CD4-positive, alpha-beta memory T cell (primary cell): ENCODE measurements at places on chromosomes 7 and 10. TPM values are rescaled to one million over a fixed set of nuclear protein-coding genes. Genes with fewer than 3 reads are reported as not detected.

The CPA4 gene
- not detected for total RNA-seq

The SPAM1 gene
- total RNA-seq, result not detected

DNA sequence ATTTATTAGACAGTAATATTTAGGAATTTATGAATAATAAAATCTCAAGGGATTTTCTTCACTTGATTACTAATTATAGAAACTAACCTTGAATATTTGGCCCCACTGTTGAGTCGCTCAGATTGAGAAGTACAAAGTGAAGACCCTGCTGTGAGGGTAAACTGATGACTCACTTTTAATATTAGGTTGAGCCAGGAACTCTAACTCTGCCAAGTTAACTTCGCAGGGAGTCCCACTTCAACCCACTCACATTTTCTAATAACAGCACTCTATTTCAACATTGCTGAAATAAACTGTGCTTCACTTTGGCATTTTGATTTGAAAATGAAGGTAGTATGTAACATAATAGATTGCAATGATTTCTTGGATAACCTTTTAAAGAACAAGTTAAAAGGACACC lies 200.7 kb downstream of the POLR1F start:
- DNase-seq, result no peak
- H3K27ac ChIP-seq, result no peak overlapping the region
- no peak overlapping the region for H3K4me3 ChIP-seq
- H3K27me3 ChIP-seq, result no peaks in the 10 kb centered on the region

The IRF5 gene
- 7.2 TPM for total RNA-seq

DNA sequence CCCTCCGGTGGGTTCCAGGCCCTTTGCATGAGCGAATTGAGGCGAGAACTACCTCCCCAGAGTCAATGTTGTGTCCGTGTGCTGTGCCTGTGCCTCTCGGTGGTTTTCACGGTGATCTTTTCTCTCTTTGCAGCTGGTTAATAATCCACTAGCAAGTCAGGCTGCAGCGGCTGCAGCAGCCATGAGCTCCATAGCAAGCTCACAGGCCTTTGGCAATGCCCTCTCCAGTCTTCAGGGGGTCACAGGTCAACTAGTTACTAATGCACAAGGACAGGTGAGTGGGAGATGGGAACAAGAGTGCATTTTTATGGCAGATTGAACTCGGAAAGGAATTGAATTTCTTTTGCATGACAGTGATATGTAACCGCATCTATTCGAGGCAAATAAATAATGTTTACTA lies 159.7 kb upstream of the YAE1 start:
- H3K4me3 ChIP-seq, result no peak overlapping the region
- no peaks in the 10 kb centered on the region for H3K36me3 ChIP-seq
- H3K27me3 ChIP-seq, result no peaks in the 10 kb centered on the region

DNA sequence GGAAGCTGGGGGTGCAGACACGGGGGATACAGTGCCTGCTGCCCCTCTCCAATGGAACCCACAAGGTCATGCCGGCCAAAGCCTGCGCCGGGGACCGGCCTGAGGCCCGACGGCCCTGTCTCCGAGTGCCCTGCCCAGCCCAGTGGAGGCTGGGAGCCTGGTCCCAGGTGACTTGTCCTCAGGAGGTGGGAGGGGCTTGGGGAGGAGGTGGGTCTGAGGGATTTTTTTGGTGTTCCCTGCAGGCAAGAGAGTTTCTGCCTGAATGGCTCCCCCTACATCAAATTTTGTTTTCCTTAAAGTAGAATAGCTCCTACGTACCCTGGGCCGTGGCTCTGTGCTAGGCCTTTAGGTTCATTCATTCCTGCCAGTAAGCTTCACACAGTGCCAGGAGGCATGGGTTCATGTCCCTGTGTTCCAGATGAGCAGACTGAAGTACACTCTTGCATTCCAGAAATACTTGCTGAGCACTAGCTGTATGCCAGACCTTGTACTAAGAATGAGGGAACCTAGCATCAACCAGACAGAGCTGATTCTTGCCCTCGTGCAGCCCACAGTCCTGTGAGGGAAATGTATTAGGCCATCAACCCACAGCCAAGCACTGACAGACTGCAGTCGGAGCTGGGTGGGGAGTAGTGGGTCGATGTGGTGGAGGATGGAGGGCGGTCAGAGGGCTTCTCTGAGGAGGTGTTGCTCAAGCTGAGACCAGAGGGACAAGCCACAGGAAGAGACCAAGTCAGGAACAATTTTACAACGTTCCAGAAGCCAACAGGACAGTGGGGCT lies 31.1 kb downstream of the TBATA start:
- no peaks in the 10 kb centered on the region for H3K36me3 ChIP-seq
- no peak overlapping the region for H3K27ac ChIP-seq
- no peak for DNase-seq
- H3K4me1 ChIP-seq, result no peaks in the 10 kb centered on the region
- H3K4me3 ChIP-seq, result no peak overlapping the region
- H3K27me3 ChIP-seq, result no peaks in the 10 kb centered on the region

DNA sequence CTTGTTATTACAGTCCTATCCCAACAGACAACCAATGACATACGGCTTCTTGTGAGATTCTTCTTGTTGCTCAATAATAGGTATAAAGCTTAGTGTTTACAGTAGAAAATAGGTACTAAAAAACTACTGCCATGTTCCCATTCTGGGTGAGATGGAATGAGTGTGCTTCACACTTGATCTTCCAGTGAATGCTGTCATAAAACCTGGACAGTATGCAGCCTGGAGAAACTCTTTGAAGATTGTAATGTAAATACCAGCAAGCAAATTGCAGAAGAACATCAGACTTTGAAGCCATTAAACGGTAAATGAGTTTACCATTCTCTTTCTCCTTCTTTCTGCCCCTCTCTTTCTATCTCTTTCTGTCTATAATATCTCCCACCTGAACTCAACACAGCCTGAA lies 663.7 kb upstream of the COBL start:
- H3K27me3 ChIP-seq, result no peaks in the 10 kb centered on the region
- no peaks in the 10 kb centered on the region for H3K36me3 ChIP-seq
- no peak for DNase-seq
- H3K27ac ChIP-seq, result no peak overlapping the region
- no peaks in the 10 kb centered on the region for H3K4me1 ChIP-seq

The CDK1 gene
- total RNA-seq, result 1.6 TPM

The SEMA3E gene
- total RNA-seq, result not detected

GRCh38 chr10:61973169-61973568 lies 71.7 kb downstream of the ARID5B start:
- no peak for DNase-seq
- no peaks in the 10 kb centered on the region for H3K27me3 ChIP-seq
- no peak overlapping the region for H3K4me3 ChIP-seq
- peaks cover 10% of the 10 kb centered on the region for H3K4me1 ChIP-seq
- H3K27ac ChIP-seq, result no peak overlapping the region

GRCh38 chr10:1272079-1272776 lies 216.0 kb downstream of the WDR37 start:
- H3K27ac ChIP-seq, result no peak overlapping the region
- no peaks in the 10 kb centered on the region for H3K36me3 ChIP-seq
- H3K4me3 ChIP-seq, result no peak overlapping the region
- no peaks in the 10 kb centered on the region for H3K4me1 ChIP-seq

DNA sequence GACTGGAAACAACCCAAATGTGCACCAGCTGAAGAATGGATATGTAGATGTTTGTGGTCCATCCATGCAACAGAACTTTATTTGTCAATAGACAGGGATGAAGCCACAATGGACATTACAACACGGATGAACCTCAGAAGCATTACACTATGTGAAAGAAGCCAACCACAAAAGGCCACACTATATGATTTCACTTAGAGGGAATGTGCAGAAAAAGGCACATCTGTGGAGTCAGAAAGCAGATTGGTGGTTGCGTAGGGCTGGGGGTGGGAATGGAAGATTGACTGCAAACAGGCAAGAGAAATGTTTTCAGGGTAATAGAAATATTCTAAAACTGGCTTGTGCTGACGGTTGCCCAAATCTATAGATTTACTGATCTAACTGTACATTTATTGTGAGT lies 34.3 kb upstream of the WASHC2A start:
- H3K4me3 ChIP-seq, result no peak overlapping the region
- DNase-seq, result no peak
- H3K4me1 ChIP-seq, result no peaks in the 10 kb centered on the region
- no peak overlapping the region for H3K27ac ChIP-seq
- H3K36me3 ChIP-seq, result no peaks in the 10 kb centered on the region

DNA sequence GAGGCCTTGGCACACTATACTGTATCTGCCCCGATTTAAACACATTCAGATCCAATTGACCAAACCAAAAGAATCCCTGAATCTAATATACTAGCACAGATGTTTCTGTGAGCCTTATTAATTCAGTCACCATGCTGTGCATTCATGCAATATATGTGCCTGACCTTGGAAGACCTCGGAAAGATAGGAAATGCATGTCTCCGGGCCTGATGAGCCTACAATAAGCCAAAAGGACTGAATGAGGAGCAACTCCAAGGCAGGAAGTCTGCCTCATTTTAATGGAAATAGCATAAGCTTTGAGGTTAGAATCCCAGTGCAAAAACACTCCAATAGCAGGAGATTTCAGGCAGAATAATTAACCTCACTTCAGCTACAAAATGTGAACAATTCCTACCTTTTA lies 316.7 kb downstream of the LRRTM3 start:
- no peaks in the 10 kb centered on the region for H3K4me1 ChIP-seq
- DNase-seq, result no peak
- H3K27me3 ChIP-seq, result no peaks in the 10 kb centered on the region
- no peak overlapping the region for H3K27ac ChIP-seq

GRCh38 chr7:50552921-50553320 lies 12.3 kb downstream of the DDC start:
- no peaks in the 10 kb centered on the region for H3K4me1 ChIP-seq
- H3K27ac ChIP-seq, result no peak overlapping the region
- H3K4me3 ChIP-seq, result no peak overlapping the region
- H3K36me3 ChIP-seq, result no peaks in the 10 kb centered on the region

GRCh38 chr7:44280636-44280992 lies 44.8 kb downstream of the CAMK2B start:
- H3K4me1 ChIP-seq, result no peaks in the 10 kb centered on the region
- H3K36me3 ChIP-seq, result no peaks in the 10 kb centered on the region
- H3K27me3 ChIP-seq, result no peaks in the 10 kb centered on the region
- DNase-seq, result no peak
- no peak overlapping the region for H3K27ac ChIP-seq

DNA sequence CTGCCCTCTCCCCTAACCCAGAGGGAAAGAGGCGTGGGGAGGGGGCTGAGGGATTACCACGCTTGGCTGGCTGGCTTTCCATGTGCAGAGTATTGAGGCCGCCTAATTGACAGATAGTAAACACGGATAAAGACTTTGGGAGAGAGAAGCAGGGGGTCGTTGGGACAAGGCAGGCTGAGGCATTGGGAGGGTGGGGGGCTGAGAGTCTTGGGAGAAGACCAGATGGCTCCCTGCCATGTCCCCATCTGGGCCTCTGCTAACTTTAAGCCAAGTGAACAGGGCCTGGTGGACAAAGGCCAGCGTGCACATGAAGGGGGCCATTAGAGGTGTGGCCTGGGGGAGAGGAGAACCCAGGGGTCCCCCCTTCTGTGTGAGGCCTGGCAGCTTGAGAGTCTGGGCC lies 55.4 kb upstream of the MXI1 start:
- no peak for DNase-seq
- H3K27me3 ChIP-seq, result peaks cover 25% of the 10 kb centered on the region

DNA sequence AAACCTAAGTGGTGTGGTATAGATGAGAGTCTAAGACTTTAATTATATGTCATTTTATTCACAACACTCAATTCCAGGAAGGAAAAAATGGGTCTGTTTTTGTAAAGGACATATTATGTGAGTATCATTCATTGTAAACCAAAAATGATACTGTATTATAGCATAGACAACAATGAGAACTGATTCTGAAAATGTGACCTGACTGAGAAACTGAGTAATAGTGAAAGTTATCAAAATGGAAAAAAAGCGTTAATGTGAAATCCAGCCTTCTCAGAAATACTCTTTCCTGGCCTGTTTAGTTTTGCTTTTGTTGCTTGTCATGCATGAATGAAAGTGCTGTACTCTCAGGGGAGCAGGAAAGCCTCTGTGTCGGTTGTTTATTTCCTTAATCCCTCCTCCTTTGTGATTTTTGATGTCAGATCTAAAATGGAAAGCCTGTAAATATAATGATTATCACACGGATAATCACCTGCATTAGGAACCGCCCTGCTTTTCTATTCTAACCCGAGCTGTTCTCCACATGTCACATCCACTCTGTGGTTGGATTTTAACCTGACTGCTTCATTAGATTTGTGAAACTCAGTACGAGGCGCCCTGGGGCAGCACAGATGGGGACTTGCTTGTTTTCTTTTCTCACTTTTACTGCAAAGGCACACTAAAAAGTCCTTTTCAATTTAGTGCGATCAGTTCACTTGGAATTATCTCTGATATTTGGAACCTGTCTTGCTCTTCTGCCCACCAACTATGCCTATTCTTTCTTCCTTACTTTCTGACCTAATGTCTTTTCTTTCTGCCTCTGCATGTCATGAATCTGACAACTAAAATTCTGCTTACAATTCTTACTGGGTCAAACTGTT lies 240.9 kb upstream of the KAT6B start:
- H3K27me3 ChIP-seq, result no peaks in the 10 kb centered on the region
- peak overlapping the region; percentile 13 for H3K4me3 ChIP-seq
- H3K36me3 ChIP-seq, result no peaks in the 10 kb centered on the region
- DNase-seq, result peak; percentile 75
- peak overlapping the region; percentile 71 for H3K27ac ChIP-seq

The CRHR2 gene
- not detected for total RNA-seq

The PLXDC2 gene
- 1.2 TPM for total RNA-seq

DNA sequence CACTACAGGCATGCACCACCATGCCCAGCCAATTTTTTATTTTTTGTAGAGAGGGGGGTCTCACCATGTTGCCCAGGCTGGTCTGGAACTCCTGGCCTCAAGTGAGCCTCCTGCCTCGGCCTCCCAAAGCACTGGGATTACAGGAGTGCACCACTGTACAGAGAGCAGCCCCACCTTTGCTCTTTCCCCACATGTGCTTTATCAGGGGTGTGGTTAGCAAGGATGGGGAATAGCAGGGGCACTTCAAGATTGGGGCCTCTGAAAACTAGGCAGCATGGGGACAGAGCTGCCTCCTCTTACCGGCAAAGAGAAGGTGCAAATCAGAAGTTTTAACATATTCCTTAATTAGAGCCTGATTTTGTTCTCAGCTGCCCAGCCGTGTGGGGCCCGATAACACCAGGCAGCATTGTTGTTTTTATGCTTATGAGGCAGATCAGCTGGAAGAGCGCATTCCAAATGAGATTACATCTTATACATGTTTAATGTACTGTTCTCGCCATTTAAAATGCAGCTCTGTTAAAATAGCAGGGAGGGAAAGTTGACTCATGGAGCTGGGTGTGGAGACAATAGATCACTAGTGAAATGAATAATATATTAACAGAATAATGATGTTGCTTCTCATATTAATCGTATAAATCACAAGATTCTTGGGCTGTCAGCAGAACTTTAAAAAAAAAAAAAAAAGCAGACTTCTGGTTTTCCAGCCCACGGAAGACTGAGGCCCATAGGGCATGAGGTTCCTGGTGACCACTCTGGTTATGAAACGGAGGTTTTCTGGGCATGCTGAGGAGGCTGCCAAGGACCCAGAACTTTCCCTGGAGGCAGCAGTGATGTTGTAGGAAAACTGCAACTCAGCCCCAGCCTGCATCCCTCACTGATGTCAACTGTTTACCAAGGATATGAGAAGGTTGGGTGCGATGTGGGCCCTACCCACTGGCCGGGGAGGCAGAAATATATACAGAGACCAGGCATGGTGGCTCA lies 62.5 kb downstream of the TMEM130 start:
- no peak overlapping the region for H3K4me3 ChIP-seq
- no peaks in the 10 kb centered on the region for H3K36me3 ChIP-seq
- H3K27ac ChIP-seq, result no peak overlapping the region
- no peaks in the 10 kb centered on the region for H3K4me1 ChIP-seq
